ENCODE measurements at places on chromosomes 16 and 17.

DNA sequence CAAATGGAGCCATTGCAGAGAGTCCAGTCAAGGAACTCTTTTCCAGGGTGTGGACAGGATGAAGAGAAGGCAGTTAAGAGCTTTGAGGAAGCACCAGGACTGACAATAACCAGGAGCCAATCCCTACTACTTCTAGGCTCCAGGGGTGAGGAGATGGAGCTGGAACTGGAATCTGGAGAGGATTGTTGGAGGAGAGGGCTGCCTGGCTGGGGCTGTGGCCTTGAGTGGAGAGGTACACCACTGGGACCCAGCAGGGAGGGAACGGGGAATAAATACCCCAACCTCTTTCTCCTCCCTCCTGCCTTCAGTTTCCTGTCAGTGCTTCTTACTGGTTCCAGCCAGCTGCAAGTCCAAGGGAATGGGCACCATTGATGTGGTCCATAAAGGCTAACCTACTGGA is 32.2 kb upstream of the TMEM220 start:
- DNase-seq = no peak

DNA sequence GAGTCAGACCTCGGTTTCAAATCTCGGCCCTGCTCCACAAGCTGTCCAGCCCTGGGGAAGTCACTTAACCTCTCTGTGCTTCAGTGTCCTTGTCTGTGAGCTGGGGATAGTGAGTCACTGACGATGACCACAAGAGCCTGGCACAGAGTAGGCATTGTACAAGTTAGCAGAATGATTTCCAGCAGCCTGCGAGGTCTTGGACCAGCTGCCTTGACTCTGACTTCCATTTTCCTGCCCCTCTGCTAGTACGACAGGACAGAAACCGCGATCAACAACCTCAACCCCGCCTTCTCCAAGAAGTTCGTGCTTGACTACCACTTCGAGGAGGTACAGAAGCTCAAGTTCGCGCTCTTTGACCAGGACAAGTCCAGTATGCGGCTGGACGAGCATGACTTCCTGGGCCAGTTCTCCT is 20.7 kb downstream of the CPNE2 start:
- no peak for DNase-seq

DNA sequence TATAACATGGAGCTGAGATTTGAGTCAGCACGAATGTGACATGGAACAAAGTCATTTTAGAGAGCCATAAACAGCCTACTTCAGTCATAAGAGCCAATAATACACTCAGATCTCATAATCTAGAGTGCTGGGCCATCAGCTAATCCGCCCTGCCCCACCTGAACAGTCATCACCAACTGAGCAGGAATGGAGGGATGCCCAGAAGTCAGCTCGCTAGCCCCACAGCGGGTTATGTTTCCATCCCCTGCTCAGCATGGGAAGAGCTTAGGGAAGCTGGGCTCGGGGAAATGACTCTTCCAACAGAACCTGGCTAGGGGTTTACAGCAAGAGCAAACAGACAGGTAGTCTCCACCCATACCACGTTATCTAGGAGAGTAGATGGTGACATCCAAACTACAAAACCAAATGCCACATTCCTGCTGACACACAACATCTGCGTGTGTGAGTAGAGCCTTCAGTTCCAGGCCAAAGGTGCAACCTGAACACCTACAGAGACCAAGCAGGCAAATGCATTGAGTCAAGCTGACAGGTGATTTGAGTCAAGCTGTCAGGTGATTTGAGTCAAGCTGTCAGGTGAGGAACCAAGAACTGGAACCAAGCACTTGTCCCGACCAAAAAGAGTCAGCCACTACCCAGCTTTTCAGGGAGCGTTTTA is 2.0 kb downstream of the TMEM11 start:
- DNase-seq = no peak

- no peak for DNase-seq
These were observed 4.5 kb downstream of the SLC13A2 start for GRCh38 chr17:28477928-28478327.

DNA sequence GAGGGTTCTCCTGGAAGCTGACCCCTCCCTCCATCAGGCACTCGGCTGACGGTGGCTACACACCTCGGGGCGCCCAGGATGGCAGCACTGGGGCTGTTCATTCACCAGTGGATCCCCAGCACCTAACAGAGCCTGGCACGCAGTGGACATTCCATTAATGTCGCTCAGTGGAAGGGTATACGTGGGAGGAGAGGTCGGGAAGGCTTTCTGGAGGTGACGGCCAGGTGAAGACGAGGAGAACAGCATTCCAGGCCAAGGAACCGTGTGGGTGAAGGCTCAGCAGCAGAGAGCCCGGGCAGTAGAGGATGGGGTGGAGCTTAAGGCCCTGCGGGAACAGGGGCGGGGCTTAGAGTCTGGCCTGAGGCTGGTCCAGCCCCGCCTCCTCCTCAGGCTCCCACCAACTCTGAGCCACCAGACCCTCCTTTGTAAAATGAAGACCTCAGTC is 2.5 kb upstream of the HS3ST6 start:
- peak; percentile 72 for DNase-seq

GRCh38 chr17:74125156-74125555 is 78.3 kb upstream of the RPL38 start:
- DNase-seq = no peak

GRCh38 chr16:81405702-81406113 is 38.9 kb upstream of the CMIP start:
- peak; percentile 95 for DNase-seq

- DNase-seq = no peak
These were observed 26.9 kb downstream of the AP1G1 start for GRCh38 chr16:71781741-71782140.

Data from urothelium cell line (cell line).